Vagina (tissue), 2 donors: ENCODE measurements at places on chromosomes 12 and 14. TPM values are rescaled to one million over a fixed set of nuclear protein-coding genes. Genes with fewer than 3 reads are reported as not detected.

DNA sequence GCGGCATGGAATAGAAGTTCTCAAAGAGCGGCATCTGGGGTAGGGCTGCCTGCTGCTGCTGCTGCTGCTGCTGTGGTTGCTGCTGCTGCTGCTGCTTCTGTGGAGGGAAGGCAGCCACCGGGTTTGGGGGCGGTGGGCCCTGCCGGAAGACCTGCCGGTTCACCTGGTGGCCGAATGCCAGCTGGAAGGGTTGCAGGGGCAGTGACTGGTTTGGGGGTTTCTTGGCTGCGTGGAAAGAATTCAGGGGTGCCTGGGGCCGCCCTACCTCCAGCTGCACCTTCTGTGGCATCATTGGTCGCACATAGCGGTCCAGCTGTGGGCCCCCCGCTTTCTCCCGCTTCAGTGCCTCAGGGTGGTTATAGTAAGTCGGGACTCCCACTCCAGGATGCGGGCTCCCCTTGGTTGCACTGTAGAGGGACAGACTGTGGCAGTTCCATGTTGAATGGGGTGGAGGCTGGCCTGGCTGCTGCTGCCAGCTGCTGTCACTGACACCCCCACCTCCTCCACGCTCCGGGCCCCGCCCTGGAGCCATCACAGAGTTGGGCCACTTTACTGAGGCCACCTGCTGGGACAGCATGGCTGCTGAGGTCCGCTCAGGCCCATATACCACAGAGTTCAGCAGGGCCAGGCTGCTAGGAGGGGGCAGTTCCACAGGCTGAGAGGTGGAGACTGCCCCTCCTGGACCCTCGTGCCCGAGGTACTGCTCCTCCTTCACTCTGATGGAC, 25.2 kb upstream of the PNMA1 start:
- no peak for DNase-seq

GRCh38 chr14:50875359-50876070, 3.7 kb downstream of the ABHD12B start:
- DNase-seq, result no peak

GRCh38 chr14:24881116-24881893, 168.6 kb downstream of the STXBP6 start:
- DNase-seq, result no peak

Gene ZCCHC8
- total RNA-seq, result 28.2 TPM

Gene MIPOL1
- total RNA-seq, result 24.8 TPM

- DNase-seq, result no peak
Measured at GRCh38 chr12:63093084-63093483, 57.9 kb downstream of the AVPR1A start.

DNA sequence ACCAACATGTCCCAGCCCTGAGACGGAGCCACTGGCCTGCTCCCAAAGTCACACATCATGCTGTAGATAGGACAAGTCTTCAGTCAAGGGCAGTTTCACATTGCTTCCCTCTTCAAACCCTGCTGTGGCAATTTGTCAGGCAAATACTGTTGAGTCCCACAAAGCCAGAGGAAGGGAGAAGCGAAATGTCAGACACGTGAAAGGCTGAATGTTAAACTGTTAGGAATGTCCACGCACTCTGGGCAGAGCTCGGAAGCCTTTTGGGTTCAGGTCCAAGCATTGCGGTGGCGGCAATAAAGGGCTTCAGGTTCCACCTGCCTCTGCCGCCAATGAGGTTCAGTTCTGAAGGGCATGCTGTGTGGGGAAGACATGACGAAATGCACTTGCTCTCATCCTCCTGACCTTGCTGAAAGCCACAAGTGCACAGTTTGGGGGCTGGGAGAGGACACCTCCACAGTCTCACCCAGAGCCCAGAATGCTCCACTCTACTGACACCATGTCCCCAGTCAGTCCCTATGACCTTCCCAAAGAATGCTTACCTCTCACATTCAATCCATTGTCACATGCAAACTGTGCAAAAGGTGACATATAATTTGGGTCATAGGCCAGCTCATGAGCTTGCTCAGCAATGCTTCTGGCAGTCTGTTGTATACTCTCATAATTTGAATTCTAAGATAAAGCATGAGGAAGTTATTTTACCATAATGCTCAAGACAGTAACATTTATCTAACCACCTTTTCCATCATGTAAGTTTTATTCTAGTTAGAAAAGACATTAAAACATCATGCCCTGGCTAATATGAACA, 35.7 kb downstream of the RAD9B start:
- DNase-seq, result no peak
